Hippocampal formation (tissue), 2 donors: ENCODE measurements at places on chromosomes 5 and 9.

DNA sequence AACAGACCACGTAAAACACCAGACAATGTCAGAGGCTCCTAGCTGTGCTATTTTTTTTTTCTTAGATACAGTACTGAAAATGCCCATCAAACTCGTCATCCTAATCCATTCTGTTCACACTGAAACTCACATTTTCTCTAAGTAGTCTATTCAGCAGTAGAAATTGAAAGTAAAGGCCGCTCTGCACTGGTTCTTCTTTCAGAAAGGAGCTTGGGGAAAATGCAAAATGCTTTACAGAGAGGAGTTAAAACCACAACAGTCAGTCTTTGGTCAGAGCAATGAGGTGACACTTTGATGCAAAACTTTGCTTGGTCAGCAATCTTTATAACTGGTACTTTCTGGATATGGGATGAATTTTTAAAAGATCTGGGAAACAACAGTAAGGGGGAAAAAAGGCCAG, 43.8 kb upstream of the SUSD1 start:
- DNase-seq: no peak

DNA sequence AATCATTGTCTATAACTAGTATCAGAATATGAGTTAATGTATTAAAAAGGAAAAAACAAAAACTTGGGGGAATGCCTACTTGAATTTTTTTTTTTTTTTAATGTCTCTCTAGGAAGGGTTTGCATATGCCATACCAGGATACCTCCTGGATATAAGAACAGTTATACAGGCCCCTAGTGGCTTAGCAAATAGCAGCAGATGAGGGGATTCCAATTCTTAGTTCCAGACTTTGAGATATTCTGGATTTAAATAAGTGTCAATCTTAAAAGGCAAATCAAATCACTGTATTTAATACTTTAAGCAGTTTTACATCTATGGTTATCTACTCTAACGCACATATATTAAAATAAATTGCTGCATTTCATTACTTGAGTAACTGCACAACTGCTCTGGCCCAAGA, 1055.5 kb upstream of the DMAC1 start:
- peak; percentile 81 for DNase-seq

GRCh38 chr9:76969716-76970115, 49.7 kb upstream of the FOXB2 start:
- DNase-seq: no peak

DNA sequence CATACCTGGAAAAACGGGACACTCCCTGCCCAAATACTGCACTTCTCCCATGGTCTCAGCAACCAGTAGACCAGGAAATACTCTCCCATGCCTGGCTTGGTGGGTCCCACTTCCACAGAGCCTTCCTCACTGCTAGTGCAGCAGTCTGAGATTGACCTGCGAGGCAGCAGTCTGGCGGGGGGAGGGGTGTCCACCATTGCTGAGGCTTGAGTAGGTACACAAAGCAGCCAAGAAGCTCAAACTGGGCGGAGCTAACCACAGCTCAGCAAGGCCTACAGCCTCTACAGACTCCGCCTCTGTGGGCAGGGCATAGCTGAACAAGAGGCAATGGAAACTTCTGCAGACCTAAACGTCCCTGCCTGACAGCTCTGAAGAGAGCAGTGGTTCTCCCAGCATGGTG, 191.5 kb upstream of the FTMT start:
- DNase-seq: no peak

GRCh38 chr9:128579194-128579593, 26.8 kb downstream of the SPTAN1 start:
- no peak for DNase-seq

GRCh38 chr5:68274847-68275651, 59.5 kb downstream of the PIK3R1 start:
- DNase-seq: no peak

DNA sequence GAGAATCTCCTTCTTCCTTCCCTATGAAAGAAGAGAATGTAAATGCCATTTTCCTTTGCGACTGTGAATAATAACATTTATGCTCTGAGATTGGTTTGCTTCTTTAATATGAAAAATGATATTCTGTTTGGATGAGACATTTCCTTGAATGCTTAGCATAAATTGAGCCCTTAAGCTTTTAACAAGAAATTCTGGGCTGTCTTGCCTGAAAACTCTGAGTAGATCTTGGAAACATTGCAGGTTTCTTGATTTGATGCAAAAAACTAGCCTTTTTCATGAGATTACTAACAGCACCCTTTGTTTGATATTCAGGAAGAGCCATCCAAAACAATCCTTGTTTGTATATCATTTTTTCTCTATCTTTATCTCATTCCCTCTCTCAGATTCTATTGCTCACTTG, 272.5 kb downstream of the TMEM38B start:
- no peak for DNase-seq

DNA sequence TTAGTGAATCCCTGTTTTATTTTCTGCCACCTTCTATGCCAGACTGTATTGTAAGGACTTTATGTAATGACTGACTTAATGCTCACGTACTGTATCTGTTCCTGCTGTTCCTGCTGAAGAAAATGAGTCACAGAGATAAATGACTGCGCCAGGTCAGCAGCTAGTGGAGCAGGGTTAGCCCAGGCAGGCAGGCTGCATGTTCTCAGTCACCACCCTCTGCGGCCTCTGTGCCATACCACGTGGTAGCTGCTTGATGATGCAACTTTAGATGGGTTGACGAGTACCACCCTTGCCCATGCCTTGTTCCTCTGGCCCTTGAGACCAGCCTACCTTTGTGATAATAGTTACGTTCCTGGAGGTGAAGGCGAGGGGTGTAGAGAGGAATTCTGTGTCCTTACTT, 161.9 kb downstream of the TRIO start:
- no peak for DNase-seq

DNA sequence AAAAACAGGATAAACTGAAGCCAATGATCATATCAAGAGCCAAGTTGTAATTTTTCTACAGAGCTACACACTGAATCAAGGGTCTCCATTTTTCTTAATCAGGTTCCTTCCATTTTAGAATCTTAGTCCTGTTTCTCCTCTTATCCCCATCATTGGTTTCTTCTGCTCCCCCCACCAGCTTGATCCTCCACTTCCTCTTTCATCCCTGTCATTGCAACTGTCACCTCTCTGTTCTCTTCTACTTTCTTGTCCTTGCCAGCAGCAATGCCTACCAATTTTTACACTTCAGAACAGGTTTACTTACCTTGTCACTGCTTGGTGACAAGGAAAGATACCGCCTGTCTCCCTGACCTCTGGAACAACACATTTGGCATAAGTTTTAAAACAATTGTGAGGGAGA, 97.3 kb downstream of the CFAP90 start:
- no peak for DNase-seq

DNA sequence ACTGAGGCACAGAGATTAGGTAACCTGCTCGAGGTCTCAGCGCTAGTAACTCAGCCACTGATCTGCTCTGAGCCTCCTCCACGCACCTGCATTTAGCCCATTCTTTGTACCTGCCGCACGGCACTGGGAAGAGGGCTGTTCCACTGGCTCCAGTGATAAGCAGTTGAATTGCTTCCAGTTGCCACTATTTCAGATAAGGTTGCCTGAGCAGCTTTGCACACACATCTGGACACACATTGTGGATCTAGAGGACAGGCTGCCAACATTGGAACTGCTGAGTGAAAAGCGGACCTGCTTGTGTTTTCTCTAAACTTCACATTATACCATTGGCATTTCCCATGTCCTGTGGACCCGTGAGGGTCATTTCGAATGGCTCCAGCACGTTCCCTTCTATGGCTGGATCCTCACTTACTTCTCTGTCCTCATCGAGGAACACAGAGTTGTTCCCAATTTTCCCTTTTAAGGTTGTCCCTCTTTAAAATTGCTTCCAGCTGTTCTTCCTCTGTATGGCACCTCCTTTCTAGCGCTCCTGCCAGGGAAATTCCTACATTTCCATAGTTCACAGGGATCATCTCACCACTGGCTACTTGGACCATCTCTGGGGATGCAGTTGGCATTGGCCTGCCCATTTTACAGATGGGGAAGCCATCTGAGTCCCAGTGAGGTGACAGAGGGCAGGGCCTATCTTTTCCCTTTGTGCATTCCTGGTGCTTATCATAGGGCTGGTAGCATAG, 45.9 kb upstream of the RPL26L1 start:
- DNase-seq: no peak

GRCh38 chr9:94865582-94866452, 139.3 kb downstream of the AOPEP start:
- DNase-seq: peak; percentile 46

DNA sequence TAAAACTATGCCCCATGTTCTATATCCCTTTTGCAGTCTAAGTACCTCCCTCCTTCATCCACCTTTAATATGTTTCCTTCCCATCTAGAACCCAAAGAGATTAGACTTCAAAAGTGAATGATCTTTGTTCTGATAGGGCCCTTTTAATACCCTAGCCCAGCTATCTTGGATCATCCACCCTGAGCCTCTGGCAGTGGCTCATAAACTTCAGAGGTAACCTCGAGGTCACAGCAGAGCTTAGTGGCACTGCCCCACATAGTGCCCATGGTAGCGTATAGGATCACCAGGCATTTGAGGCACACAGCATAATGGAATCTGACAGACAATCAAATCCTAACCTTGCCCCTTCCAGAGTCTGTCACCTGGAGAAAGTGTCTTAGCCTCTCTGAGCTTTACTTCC, 15.8 kb downstream of the ADRB2 start:
- DNase-seq: no peak

DNA sequence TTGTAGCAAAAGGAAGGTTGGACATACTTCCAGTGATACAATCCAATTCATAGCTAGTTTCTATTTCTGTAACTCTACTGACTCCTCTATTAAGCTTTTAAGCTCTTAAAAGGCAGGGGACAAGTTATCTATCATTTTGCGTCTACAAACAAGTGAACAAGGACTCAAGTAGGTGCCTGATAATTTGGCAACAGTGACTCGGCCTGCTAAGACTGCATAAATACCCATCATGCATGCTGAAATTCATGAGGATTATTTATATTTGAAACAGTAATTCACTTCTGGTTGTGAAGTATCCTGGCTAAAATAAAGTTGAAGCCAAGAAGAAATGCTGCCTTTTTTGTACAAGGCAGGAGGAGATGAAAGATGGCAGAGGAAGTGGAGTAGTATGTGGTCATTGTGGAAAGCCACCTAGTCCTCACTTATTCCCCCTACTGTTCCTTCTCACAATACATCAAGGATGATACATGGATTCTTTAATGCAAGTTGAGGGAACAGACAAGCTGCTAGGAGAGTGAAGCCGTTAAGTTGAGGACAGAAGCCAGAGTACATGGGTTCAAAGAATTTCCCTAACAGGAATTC, 74.0 kb downstream of the MRPS27 start:
- no peak for DNase-seq

DNA sequence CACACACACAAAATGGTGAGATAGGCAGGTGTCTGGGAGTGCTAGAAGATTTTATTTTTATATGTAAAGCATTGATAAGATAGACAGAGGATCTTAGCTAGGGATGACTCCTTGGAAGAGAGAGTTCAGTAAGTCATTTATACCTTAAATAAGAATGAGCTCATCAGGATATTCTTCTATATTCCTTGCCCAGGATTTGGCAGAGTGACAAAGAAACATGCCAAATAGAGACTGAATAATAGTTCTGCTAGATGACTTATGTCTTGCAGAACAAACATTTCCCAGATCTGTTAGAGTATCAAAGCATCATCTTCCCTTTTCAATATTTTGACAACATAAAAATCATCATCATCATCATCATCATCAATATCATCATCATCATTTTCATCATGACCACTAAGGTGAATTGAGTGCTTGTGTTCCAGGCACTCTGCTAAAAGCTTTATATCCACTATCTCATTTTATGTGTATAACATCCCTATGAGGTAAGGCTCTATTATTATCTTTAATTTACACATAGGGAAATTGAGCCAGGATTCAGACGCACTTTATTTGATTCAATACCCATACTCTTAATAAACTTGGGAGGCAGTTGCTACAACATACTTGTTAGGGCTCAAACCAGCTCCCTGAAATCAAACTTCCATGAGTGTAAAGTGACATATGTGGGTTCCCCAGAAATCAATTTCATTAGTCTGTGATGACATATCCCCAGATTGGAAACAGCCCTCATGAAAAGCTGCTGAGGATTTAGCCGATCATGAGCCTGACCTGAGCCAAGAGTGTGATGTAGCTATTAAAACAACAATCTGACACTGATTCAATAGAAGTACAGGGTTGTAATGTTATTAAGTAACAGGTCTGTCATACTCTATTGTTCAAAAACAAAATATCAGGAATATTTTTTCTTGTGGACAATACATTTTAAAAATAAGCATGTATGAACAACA, 176.3 kb upstream of the SEMA6A start:
- no peak for DNase-seq

- DNase-seq: no peak
These were observed 293.8 kb downstream of the PDE4D start for GRCh38 chr5:59599729-59600128.

DNA sequence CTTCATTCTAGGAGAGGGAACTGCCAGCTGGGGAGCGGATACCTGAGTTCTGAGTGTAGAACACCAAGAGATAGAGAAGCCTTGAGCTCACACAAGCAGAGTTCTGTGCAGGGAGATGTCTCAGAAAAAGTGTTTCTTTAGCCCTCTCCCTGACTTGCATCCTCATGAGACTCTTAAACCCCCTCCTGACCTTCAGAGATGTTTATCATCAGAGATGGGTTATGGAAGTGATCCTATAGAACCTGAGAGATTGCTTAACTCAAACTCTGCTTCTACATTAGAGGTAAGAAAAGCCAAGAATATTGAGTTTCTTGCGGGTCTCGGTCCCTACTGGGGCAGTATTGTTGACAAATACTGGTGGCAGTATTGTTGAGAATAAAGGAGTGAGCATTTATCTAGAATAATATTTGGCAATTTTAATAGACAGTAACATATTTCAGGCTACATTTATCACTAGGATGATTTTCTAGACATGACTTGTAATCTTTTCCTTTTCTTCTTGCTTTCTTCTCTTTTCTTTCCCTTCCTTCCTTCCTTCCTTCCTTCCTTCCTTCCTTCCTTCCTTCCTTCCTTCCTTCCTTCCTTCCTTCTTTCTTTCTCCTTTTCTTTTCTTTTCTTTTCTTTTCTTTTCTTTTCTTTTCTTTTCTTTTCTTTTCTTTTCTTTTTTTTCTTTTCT, at the start of gene IZUMO3:
IZUMO3 (minus strand) TSS at position 51 of the 676 bp plus-strand sequence. CDS start 248 bp downstream, outside the sequence.
- no peak for DNase-seq

DNA sequence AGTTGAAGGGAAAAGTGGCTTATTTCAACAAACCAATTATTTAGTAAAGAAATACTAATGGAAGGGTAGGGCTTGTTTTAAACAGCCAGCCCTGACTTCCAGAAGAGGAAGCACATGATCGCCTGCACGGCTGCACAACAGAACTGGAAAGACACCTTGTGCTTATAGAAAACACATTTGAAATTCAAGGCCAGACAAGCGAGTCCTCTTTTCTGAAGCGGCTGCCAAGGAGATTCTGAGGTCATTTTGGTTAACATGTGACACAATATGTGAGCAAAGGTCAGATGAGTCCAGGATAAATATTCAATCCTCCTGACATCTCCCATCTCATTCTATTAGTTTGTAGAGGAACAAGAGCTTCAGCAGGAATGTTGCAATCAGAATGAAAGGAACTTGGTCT, 461.4 kb upstream of the ST8SIA4 start:
- DNase-seq: no peak

- DNase-seq: no peak
These were observed 36.1 kb upstream of the SLC2A8 start for GRCh38 chr9:127360829-127361228.
